ENCODE measurements at places on chromosomes 4 and X.

- DNase-seq = no peak
Observed at GRCh38 chrX:154486052-154486395, 391 bp downstream of the UBL4A start.

- DNase-seq = no peak
Observed at GRCh38 chr4:174256277-174256713, 27.2 kb downstream of the FBXO8 start.

- DNase-seq = no peak
Observed at GRCh38 chr4:127503111-127503510, 129.6 kb upstream of the INTU start.

GRCh38 chr4:127469542-127469941, 163.2 kb upstream of the INTU start:
- no peak for DNase-seq

DNA sequence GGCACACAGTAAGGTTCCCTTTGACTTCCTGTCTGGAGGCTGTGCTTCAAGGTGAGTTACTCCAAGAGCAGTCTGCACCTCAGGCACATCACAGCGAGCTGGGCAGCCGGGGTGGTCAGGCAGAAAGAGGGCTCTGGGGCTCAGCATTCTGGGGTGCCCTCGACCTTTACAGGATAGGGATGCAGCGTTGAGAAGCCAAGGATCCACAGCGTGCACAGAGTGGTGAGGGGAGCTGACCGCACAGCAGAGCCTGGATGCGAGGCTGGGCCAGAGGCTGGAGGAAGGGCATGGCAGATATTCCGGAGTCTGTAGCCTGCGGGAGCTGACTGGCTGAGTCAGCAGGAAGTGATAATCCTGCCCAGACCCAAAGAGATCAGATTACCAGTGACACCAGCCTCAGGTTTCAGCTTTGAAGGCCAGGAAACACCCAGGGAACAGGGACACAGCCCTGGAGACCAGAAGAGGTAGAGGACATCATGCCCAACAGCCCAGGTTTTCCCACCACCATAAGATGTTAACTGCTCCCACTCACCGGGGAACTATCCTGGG, 38.4 kb upstream of the PDLIM3 start:
- no peak for DNase-seq

- no peak for DNase-seq
Observed at GRCh38 chrX:17032351-17032750, 85.9 kb downstream of the REPS2 start.

- no peak for DNase-seq
Observed at GRCh38 chrX:30939928-30940327, 50.9 kb upstream of the TAB3 start.

GRCh38 chr4:7463566-7464258, 29.0 kb upstream of the PSAPL1 start:
- DNase-seq = no peak

DNA sequence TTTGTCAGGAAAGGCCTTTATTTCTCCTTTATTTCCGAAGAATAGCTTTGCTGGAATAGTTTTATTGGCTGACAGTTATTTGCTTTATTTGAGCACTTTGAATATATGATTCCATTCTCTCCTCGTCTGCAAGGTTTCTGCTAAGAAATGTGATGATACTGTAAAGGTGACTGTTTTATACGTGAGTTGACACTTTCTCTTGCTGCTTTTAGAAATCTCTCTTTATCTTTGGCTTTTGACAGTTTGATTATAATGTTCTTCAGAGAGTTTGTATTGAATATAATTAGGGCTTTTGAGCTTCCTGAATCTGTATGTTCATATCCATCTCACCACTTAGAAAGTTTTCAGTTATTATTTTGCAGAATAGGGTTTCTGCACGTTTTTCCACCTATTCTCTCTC, 1003.7 kb upstream of the SLIT2 start:
- no peak for DNase-seq

GRCh38 chr4:53709693-53710092, 118.4 kb upstream of the LNX1 start:
- no peak for DNase-seq

DNA sequence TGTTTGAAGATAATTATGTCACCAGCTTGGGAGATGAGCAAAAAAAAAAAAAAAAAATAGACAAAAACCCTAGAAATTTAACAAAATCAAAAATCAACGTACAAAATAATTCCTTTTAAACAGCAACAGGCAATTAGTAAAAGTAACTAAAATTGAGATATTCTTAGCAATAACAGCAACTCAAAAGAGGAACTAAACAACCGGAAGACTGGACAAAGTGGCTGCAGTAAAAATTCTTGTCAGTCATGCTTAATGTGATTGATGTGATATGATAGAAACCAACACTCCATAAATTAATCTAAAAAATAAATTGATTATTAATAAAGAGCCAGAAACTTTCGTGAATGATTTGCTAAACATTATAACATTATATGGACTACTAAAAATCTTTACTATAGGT, 1534.6 kb upstream of the AGA start:
- DNase-seq = no peak

DNA sequence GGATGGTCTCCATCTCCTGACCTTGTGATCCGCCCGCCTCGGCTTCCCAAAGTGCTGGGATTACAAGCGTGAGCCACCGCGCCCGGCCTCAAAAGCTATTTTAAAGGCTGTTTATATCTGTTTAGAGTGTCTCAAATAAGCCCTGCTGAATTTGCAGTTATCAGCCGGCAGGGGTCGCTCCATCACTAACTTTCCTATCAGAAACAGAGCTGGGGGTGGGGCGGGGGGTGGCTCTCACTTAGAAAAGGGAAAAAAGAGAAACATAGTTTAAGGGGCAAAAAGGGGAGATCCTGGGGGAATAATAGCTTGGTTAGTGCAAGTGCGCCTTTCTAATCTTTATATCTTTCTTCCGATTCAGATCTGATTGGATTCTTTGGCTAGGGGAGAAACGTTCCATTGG, 450.7 kb downstream of the UBE2NL start:
- DNase-seq = no peak

DNA sequence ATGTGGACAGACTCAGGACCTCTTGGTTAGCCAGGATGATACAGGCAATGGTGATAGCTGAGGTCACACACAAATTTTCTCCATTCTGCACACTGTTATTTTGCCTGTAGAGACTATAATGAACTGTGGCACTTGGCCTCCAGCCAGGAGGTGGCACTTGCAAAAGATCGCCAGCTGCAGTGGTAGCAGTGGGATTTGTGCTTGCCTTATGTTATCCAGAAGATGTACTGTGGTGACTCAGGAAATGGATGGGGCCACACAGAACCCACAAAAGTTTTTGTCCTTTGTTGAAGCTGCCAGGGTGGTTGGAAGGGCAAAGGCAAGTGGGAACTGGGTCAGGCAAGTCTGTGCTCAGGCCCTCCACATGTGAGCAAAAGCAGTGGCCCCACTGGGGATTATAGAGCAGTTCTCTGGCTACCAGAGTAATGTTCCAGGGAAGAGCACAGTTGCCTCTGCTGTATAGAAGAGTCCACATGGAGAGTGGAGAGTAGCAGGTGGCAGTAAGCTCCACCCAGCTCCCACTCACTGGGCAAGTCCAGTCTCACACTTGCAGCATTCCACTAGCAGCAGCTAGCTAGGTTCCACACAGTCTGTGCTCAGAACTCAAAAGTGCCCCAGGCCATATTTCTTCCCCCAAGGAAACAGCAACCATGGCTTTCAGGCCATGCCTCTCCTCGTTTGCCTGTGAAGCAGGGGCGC, 5.9 kb upstream of the C4orf17 start:
- no peak for DNase-seq

GRCh38 chr4:43275779-43276178, 383.3 kb downstream of the GRXCR1 start:
- DNase-seq = no peak

GRCh38 chr4:52646096-52646495, 13.0 kb downstream of the USP46 start:
- no peak for DNase-seq

- DNase-seq = peak; percentile 45
Observed at GRCh38 chr4:153257151-153257620, 52.9 kb downstream of the TRIM2 start.

DNA sequence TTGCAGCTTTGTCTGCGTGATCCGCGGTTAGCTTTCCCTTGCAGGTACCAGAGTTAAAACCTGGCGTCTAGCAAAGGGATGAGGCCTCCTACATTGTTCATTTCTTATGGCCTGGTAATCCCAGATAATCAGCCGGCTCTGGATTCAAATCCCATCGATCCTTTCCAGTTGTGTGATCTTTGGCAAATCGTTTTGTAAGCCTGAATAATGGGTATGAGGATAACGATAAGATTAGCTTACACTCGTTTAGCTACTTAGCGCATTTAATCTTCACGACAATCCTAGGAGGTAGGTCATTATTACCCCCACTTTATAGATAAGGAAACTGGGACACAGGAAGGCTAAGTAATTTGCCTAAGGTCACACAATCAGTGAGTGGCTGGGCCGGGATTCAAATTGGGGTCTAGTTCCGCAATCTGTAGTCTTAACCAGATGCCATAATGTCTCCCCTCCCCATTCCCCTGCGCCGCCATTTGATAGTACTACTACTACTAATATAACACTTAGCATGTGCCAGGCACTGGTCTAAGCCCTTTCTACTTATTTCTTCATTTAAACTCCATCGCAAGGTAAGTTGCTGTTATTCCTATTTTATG, 1.7 kb upstream of the UBA1 start:
- no peak for DNase-seq

DNA sequence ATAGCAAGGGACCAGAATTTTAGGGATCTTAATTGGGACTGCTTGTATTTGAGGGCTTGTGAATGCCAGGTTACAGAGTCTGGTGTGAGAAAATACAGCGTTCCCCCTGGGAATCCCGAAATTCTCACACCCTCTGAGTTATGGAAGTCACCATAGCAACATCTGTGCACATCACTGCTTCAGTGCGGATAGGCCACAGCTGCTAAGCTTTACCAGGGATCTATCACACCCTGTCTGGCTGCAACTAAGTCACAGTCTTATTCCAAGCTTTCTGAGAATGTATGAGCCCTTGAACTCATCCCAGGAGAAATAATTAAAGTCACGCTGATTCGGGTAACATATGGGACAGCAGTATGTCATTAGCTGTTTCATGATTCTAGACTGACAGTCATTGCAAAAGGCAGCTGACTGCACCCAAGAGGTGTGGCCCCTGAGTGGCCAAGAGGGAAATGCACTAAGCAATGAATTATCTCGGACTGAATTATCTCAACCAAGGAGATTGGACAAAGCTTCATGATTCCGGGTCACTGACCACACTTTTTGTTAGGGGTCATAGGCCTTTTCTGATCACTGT, 46.7 kb upstream of the BTC start:
- DNase-seq = no peak

DNA sequence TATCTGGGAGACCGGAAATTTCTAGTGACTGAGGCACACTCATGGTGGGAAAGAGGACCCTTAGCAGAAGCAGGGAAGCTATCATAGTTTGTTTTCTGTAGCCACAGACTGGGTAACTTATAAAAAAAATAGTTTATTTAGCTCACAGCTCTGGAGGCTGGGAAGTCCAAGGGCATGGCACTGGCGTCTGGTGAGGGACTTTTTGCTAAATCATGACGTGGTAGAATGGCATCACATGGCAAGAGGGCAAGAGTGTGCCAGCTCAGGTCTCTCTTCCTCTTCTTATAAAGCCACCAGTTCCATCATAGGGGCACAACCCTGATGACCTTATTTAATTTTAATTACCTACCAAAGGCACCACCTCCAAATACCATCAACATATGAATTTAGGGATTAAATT, 13.3 kb downstream of the APLN start:
- DNase-seq = peak; percentile 32

GRCh38 chrX:53678667-53679066, 7.9 kb downstream of the HUWE1 start:
- DNase-seq = peak; percentile 10

DNA sequence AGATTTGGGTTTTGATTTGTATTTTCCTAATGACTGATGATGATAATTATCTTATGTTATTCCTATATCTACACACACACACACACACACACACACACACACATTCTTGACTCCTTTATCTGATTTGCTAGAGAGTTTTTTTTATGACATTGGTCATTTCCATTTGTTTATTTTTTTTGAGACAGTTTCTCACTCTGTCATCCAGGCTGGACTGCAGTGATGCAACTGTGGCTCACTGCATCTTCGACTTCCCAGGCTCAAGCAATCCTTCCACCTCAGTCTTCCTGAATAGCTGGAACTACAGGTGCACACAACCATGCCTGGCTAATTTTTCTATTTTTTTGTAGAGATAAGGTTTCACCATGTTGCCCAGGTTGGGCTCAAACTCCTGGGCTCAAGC, 6.7 kb downstream of the ZNF81 start:
- no peak for DNase-seq

GRCh38 chrX:45502396-45502795, 301.7 kb upstream of the DIPK2B start:
- DNase-seq = no peak

DNA sequence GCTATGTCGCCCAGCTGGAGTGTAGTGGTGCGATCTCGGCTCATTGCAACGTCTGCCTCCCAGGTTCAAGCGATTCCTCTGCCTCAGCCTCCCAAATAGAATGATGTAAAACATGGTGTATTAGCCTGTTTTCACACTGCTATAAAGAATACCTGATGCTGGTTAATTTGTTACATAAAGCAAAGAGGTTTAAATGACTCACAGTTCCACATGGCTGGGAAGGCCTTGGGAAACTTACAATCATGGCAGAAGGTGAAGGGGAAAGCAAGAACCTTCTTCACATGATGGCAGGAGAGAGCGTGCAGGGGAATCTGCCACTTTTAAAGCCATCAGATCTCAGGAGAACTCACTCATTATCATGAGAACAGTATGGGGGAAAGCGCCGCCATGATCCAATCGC, 1191.8 kb downstream of the ARAP2 start:
- no peak for DNase-seq

GRCh38 chr4:122827879-122828601, 1.4 kb downstream of the FGF2 start:
- peak; percentile 35 for DNase-seq

DNA sequence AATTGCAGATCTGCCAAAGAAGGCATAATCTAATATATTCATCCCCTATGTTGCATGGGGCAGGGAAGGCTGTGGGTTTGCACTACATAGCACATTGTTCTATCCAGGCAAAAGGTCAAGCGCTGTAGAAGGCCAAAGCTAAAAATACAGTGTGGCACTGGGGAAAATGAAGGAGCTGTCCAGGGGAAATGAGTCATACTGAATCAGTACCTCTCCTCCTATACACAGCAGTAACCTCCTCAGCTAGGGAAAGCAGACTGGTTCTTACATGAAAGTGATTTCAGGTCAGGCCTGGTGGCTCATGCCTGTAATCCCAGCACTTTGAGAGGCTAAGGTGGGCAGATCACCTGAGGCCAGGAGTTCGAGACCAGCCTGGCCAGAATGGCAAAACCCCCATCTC, 31.0 kb upstream of the SLC25A4 start:
- peak; percentile 67 for DNase-seq

- no peak for DNase-seq
Observed at GRCh38 chr4:177117256-177117655, 192.4 kb upstream of the NEIL3 start.

Data from suppressor macrophage treated with lipopolysaccharide for 4 hours (primary cell).